ENCODE measurements at places on chromosomes 4 and X.

DNA sequence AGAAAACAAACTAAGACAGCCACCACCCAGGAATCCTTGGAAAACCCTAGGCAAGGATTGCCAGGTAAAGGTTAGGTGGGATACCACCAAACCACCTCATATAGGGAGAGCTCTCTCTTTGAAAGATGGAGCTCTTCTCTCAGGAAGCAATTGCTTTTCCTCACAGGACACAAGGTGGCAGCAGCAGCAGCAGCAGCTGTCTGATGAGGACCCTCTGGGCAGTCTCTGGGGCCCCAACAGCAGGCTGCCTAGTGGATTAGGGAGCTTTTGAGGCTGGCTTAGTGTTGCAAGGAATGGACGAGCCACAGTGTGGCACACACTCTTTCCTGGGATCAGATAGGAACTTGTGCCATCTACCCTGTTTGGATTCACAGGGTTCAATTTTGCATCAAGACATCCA is 41.4 kb upstream of the CHRDL1 start:
- DNase-seq = no peak

DNA sequence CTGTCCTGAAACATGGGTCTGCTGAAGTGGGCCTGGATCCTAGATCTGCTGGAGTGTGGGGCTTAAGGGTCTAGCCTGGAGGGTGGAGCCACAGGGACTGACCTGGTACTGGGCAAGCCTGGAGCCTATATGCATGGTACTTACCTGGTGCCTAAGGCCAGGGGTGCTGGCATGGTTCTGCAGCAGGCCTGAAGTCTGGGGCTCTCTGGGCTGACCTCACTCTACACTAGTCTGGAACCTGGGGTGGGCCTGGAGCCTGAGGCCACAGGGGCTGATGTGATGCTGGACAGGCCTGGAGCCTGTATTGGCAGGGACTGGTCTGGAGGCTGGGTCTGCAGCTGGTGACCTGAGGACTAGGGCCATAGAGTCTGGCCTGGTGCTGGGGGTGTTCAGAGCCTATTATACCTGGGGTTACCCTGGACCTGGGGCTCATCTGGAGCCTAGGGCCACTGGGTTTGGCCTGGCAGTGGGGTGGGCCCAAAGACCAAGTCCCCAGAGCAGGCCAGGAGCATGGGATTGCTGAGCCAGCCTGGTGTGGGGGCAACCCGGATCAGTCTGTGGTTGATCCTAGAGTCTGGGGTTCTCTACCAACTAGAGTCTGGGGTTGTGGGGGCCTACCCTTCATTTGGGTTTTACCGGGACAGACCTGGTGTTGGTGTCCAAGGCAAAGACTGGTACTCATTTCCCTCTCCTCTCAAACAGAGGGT is 179.6 kb downstream of the SLC4A4 start:
- no peak for DNase-seq

DNA sequence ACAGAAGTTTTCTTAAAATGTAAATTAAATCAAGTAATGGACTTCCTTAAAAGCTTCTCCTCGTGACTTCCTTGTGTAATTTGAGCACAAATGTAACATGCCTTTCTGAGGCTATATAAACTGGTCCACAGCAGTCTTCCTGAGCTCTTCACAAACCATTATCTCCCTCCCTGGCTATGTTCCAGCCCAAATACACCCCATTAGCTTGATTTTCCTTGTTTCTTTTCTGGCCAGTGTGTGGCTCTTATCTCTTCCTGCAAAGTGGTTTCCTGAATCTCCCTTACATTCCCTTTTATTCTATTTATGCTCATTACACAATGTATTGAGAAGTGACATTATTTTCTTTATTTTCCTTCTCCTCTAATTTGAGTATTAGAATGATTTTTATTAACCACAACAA is 1085.3 kb upstream of the PCDH10 start:
- peak; percentile 15 for DNase-seq

DNA sequence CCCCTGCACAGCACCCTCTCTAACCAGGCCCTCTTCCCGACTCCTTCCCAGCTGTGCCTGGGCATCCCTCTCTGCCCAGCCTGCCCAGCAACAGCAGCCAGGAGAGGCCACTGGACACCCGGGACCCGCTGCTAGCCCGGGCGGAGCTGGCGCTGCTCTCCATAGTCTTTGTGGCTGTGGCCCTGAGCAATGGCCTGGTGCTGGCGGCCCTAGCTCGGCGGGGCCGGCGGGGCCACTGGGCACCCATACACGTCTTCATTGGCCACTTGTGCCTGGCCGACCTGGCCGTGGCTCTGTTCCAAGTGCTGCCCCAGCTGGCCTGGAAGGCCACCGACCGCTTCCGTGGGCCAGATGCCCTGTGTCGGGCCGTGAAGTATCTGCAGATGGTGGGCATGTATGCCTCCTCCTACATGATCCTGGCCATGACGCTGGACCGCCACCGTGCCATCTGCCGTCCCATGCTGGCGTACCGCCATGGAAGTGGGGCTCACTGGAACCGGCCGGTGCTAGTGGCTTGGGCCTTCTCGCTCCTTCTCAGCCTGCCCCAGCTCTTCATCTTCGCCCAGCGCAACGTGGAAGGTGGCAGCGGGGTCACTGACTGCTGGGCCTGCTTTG is 1.1 kb downstream of the AVPR2 start:
- DNase-seq = no peak

DNA sequence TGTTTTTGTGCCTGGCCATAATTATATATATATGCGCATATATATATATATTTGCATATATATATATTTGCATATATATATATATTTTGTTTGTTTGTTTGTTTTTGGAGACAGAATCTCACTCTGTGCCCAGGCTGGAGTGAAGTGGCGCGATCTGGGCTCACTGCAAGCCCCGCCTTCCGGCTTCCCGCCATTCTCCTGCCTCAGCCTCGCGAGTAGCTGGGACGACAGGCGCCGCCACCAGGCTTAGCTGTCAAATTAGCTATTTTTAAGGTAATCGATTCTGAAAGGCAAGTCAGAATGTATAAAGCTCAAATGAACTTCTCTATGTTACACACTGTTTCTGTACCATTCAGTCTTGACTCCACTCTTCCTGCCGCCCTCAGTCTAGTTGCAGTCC is 273.3 kb downstream of the TRIML1 start:
- no peak for DNase-seq

GRCh38 chrX:12843668-12844279 is 23.1 kb upstream of the TLR7 start:
- no peak for DNase-seq

DNA sequence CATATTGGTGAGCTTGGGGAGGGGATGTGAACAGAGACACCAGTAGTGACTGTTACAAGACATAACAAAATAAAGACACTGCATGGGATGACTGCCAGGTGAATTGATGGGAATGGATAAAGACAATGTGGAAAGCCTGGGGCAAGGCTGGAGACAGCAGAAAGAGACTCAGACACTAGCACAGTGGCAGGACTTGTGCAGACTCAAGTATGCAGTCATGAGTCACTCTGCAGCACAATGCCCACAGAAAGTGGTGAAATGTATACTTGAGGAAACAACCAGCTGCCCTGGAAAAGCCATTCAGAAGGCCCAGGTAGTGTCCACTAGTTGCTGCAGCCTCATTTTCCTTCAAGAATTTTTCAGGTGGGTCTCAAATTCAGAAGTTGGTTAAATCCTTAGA is 452.3 kb downstream of the MID1IP1 start:
- DNase-seq = no peak

GRCh38 chrX:253451-254297 is 27.5 kb upstream of the PLCXD1 start:
- no peak for DNase-seq
